ENCODE measurements at places on chromosomes 6 and 20.

- DNase-seq, result no peak
These were observed 1.2 kb downstream of the TPD52L1 start for GRCh38 chr6:125154761-125155135.

DNA sequence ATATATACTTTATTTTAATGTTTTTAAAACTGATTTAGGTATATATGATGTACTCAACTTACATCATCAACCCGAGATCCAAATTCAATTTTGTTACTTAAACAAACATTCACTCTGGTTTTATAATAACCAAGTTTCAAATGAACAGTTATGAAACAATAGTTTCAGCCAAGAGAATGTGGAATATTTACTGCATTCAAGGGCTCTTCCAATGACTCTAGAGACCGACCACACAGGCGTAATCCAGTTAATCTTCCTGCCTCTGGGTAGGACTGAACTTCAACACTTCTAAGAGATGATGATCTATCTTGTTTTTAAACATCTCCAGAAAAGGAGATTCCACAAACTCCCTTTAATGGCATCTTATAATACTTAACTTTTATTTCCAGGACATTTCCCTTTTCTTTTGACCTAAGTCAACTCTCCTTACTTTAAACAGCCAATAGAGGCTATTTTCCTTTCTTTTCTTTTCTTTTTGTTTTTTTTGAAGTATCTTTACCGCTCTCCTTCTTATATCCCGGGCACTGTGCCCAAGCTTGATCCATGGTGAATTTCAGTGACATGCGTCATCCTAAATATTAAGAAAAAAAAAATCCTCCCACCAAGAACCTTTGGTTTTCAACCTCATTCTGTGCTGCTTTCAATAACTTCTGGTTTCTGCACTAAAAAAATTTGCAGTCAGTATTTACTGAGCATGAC, 110.1 kb downstream of the KIF13A start:
- no peak for DNase-seq

- DNase-seq, result no peak
These were observed 312.2 kb downstream of the ADGRG6 start for GRCh38 chr6:142613981-142614380.

GRCh38 chr6:129251669-129252376, 368.9 kb downstream of the LAMA2 start:
- DNase-seq, result no peak

All from activated naive CD4-positive, alpha-beta T cell treated with anti-CD3 and anti-CD28 coated beads, Interleukin-2, amount 50 U/mL, for 72 hours (primary cell).